Astrocyte (in vitro differentiated cells and primary cell): ENCODE measurements at places on chromosomes 4 and X.

- peak; percentile 95 for DNase-seq
These were observed 82.9 kb downstream of the STOX2 start for GRCh38 chr4:183987987-183988392.

- DNase-seq, result no peak
These were observed 394 bp upstream of the DYNLT3 start for GRCh38 chrX:37847733-37848197.

DNA sequence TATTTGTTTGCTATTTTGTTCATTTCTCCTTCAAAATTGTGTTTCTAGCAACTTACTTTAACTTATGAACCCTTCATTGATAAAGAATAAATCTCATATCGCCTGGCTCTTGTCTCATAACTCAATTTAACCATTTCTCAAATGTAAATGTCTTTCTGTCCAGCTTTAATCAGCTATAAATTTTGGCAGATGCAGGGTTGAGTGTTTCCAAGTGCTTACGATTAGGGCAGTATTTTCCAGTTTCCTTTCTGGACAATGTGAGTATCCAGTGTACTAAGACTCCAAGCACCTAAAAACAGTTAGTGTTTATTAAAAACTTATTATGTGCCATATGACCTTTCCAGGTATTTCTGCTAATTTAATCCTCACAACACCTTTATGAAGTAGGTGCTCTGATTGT, 218.6 kb upstream of the GK2 start:
- DNase-seq, result no peak

DNA sequence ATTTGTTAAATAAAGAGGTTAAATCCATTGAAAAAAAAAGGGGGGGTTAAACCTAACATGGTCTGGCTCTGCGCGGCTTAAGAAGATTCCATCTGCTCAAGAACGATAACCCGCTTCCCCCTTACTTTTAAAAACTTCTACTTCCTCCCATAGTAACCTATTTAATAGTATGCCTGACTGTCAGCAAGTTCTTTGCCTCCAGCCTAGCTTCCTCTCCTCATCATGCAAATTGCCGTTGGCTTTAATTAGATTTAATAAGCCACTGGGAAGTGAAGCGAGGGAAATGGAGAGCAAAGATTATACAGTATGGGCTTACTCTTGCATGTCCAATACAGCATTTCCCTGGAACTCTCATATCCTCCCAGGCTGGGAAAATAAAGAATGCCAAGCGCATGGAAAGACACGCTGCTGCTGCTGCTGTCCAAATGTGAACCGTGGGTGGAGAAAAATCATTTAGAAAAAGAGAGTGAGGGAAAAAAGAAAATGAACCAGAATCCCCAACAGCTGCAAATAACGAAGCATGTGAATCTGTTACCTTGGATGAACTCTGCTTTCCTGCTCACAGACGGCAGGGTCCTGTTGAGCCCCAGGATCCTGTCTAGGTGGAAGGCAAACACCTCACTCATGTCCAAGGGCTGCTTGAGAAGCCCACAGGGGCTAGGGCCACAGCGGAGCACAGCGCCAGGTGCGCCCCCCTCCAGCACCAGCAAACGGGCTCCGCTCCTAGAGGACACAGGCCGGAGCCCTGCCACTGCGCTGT, 2.7 kb downstream of the GASK1B start:
- DNase-seq, result peak; percentile 72

DNA sequence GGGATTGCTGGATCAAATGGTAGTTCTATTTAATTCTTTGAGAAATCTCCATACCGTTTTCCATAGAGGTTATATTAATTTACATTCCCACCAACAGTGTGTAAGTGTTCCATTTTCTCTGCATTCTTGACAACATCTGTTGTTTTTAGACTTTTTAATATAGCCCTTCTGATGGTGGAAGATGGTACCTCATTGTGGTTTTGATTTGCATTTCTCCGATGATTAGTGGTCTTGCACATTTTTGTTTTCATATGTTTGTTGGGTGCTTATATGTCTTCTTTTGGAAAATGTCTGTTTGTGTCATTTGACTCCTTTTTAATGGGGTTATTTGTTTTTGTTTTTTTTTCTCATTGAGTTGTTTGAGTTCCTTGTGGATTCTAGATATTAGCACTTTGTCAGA, 75.3 kb upstream of the PUDP start:
- no peak for DNase-seq

DNA sequence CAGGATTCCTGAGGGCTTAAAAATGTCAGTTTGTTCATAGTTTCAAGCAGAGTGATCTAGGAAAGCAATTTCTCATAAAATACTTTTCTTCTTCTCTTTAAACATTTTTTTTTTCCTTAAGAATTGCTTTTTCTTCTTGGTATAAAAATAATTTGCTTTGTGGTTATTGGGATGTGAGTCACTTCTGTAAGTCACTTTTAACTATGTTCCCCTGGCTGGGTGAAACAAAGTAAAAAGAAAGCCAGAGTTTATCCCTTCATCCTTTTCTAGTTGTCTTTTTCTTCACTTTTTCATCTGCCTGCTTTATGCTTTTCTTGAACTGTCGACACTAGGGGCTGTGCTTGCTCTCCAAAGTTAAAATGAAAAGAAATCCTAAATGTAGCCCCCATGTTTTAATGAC, 33.5 kb downstream of the ARSJ start:
- DNase-seq, result peak; percentile 76

DNA sequence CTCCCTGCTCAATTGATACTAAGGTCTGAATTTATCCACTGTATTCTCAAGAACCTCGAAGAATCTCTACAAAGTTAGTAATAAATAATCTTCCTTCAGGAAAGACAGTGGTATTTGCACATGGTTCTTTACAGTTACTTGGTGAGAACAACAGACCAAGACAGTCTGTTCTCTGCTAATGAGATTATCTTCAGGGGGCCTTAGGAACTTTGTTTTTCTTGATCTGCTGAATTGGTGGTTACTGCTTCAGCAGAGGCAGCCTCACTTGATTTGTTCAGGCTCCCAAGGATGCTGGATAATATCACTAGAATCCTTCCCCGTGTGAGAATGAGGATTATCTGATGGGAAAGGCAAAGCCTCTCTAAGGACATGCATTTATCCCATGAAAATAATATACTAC, 64.8 kb downstream of the CBR4 start:
- DNase-seq, result no peak

DNA sequence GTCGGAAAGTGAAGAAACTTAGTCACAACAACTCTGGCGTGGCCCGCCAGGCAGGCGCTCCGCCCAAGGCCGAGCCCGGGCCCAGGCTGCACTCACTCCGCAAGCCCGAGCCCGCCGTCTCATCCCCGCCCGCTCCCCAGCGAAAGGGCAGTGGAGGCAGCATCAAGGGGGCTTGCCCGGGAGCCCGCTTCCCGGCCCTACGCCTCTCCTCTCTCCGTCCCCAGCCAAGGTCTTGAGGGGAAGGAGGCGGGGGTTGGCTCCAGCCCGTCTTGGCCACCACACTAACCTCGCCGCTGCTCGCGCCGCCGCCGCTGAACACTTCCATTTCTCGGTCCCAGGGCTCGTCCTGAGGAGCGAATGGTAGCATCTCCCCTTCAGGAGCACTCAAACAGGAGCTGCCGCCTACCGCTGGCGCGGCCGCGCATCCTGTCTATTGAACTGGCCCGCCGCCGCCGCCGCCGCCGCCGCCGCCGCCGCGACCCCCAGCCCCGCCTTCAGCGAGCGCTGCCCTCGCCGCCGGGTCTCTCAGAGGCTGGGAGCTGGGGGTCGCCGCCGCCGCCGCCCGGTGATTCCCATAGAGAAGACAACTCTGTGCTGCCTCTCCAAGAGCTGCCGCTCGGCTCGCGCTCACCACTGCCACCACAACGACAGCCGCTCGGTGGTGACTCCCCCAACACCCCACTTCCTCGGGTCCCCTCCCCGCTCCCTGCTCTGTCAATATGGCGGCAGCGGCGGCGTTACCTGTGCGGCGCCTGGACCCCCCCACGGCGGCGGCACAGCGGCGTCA, at the start of gene RPS6KA6:
Gene RPS6KA6 (minus strand): TSS at position 667 of the 787 bp plus-strand sequence. CDS start 300 bp downstream, at position 367.
- peak; percentile 22 for DNase-seq

DNA sequence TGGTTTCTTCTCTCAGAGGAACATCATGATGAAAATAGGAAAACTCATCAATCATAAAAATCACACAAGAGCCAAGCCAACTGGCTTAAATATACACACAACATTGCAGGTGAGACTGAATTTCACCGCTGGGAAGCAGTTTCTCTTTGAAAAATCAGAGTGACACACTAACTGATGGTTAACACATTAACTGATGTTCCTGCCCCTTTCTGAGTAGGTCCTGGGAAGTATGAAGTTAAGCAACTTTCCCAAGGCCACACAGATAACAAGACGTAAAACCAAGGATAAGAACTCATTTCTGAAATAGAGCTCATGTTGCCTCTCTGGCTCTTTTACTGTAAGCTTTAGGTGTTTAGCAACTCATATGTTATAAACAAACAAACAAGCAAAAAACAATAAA, 813.7 kb upstream of the HS3ST1 start:
- DNase-seq, result no peak

GRCh38 chr4:132218406-132218805, 930.7 kb upstream of the PCDH10 start:
- DNase-seq, result peak; percentile 31

DNA sequence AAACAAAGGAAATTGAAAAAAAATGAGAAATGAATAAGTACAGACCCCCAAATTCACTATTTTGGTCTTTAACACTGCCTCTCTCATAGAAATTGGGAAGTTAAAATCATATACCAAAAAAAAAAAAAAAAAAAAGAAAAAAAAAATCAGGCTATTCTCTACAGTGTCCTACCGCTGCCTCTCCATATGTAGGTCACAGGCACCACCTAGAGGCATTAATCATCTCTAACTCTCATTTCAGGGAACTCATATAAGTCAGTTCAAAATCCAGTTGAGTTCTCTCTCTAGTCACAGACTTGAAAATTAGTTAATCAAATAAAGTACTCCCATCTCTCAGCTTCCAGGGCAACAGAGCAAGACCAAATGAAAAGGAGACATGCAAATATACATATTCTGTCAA, 47.9 kb downstream of the COX18 start:
- peak; percentile 33 for DNase-seq

DNA sequence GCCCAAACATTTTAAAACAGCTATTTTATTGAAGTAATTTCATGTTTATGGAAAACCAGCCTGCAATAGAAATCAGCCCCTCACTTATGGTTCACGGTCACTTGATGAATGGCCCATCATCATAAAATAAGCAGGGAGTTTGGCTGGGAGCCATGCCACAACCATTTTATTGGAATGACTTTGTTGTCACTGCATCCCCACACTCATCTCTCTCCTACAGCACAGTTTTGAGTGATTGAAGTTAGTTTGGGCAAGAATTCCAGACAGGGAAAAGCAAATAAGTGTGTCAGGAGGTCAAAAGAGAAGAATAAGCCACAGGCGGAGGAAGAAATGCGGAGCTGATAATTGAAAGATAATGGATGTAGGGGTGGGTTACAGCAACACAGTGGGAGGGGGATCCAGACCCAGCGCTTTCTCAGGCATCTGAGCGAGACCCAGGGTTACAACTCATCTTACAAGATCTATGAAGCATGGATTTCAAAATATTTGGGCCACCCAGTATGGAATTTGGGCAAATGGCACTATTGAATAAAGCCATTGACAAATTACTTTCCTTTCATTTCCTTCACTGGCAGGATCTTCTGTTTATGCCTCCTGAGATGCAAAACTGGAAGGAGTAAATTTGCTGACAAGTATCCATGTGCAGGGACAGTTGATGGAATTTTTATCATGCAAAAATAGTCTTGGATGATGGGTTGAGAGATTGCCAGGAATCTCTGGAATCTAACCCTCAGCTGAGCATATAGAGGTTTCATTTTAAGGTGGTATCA, 100.8 kb downstream of the SHROOM3 start:
- DNase-seq, result peak; percentile 79

DNA sequence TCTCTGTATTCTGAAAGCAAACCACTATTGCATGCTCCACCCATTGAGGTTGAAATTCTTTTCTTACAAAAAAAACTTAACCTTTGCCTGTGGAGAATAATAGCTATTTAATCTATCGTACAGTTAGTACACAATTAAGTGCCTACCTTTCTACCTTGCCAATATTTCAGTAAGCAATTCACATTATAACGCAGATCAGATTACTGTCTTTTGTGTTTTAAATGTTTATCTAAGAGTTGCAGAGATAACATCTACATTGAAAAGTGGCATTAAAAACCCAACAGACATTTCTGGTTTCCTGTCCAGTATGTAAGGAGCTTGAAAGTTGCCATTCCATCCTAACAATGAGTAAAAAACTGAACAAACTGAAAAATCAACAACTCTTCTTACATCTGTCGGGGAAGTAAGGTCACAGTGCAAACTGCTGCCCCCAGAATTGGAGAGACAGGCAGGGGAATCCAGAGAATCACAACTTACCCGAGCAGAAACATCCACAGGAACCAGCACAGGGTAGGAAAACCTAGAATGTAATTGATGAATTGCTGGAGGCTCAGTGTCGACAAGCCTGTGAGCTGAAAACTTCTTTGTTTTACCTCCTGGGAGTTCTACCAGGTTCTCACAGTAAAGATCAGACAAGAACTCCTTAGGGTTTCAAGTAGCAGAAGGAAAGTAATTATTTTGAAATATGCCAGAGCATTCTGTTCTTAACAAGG, 27.3 kb upstream of the ACSL4 start:
- DNase-seq, result peak; percentile 17

- no peak for DNase-seq
These were observed 31.2 kb downstream of the LGI2 start for GRCh38 chr4:24999392-25000089.

DNA sequence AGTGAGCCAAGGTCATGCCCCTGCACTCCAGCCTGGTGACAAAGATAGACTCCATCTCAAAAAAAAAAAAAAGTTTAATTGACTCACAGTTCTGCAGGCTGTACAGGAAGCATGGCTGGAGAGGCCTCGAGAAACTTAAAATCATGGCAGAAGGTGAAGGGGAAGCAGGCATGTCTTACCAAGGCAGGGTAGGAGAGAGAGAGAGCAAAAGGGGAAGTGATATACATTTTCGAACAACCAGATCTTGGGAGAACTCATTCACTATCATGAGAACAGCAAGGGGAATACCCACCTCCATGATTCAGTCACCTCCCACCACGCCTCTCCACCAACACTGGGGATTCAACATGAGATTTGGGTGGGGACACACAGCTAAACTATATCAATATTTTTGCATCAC, 315.2 kb upstream of the HTR2C start:
- DNase-seq, result no peak

DNA sequence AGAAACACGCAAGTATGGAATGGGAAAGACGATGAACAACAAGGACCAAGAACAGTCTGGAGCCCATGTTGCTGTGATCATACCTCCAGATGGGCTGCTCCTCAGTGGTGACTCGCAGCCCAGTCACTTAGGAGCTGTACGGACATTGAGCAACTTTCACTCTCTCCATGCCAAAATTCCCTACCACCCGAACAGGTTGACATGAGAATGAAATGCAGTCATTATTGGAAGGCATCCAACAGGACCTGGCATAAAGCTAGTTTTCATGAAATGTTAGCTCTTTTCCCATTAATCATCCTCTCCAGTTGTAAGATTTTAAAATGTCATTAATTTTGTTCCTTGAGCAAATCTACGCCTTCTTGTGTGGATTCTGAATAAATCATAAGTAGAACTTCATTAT, 82.7 kb upstream of the GPM6B start:
- peak; percentile 86 for DNase-seq

DNA sequence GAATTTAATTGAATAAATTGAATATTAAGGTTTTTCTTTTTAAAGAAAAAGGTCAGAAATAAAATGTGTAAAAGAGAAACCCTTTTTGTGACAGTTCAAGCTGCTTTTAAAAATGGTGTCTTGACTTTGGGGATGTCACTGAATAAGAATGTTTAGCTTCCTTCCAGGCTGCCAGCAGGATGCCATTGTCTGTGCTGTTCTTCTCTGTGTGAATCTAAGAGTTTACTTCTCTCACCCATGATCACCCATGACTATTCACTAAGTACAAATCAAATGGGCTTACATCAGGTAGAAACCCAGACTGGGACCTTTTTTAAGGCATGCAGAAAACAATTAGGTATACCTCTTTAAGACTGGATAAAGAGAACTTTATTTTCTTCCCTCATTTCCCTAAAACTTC, 115.3 kb downstream of the DACH2 start:
- DNase-seq, result no peak
